LNCaP clone FGC (cell line): ENCODE measurements at places on chromosomes 12 and 14.

- no peak for DNase-seq
These were observed 2.7 kb downstream of the ZNF410 start for GRCh38 chr14:73889376-73889775.

DNA sequence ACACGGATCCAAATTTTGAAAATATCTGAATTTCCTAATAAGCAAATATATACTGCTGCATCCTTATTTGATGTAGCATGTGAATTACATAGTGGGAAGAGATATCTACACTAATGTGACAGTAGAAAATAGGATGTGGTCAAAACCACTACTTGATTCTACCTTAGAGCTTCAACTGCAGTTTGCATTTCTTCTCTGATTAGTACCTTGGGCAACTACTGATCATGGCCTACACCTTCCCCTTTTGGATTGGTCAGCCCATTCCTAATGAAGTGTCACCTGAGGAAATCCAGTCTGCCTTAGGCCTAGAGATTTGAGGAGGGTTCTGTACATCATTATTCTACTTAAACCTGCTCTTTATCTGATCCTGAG, 10.7 kb downstream of the LLPH start:
- DNase-seq = no peak

DNA sequence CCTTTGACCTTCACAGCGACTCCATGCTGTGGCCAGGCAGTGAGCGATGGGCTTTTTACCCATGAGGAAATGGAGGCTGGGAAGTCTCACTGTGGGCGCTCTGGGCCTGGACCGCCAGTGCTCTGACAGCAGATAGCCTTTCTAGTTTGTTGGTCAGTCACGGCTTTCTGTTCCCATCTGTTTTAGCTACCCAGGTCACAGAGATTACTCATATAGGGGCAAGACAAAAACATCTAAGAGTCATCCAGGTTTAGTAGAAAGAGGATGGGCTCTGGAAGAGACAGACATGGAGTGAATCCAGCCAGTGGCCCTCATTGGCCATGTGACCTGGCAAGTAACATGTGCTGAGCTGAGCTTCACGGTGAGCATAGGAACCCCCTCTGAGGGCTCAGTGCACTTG, 68.6 kb downstream of the MARK3 start:
- DNase-seq = no peak

DNA sequence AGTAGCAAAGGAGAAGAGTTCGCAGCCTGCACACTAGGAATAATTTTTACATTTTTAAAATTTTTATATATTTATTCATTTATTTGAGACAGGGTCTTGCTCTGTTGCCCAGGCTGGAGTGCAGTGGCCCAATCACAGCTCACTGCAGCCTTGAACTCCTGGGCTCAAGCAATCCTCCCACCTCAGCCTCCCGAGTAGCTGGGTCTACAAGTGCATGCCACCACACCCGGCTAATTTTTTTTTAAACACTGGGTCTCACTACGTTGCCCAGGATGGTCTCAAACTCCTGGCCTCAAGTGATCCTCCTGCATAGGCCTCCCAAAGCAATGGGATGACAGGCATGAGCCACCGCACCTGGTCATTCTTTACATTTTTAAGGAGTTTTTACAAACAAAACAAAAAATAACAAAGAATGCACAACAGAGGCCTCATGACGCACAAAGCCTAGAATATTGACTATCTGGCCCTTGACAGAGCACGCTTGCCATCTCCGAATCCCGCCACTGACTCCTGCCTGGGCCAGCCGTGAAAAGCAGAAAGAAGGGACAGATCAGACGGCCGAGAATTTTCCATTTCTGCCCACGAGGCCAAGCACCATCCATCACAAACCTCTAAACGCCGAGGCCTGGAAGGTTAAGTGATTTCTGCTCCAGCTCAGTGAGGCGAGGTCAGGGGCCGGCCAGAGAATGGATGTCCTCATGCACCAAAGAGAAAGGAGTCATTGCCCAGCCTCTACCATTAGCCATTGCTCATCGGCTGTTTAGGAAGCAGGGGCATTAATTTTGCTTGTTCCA, 120.0 kb downstream of the SCARB1 start:
- no peak for DNase-seq

DNA sequence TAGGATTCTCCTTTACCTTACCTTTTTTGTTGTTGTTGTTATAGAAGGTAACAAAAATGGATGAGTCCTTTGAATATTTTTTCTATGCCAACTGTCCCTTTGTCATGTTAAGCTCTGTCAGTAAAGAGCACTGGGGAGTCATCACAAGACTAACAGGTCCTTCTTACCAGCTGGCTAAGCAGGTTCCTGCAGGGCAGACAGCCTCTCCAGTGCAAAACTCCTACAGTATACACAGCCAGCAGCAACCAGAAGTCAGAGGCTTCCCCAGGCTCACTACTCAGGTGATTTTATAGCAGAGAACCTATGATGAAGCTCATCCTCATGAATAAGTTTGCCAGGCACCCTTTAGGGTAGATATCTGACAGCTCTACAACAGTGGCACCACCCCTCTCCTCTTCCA, 271.1 kb downstream of the RERGL start:
- no peak for DNase-seq

DNA sequence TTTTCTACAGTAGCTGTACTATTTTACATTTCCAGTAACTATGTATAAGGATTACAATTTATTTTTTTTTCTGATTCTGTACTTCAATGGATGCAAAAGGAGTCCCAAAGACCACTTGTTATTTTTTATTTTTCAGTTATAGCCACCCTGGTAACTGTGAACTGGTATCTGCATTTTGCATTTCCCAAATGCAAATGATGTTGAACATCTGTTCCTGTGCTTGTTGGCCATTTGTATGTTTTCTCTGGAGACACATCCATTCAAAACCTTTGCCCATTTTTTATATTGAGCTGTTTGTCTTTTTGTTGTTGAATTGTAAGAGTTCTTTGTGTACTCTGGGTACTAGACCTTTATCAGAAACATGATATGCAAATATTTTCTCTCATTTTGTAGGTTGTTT, 485.6 kb downstream of the LRIG3 start:
- DNase-seq = no peak

GRCh38 chr12:42156232-42156631, 11.6 kb upstream of the GXYLT1 start:
- no peak for DNase-seq

DNA sequence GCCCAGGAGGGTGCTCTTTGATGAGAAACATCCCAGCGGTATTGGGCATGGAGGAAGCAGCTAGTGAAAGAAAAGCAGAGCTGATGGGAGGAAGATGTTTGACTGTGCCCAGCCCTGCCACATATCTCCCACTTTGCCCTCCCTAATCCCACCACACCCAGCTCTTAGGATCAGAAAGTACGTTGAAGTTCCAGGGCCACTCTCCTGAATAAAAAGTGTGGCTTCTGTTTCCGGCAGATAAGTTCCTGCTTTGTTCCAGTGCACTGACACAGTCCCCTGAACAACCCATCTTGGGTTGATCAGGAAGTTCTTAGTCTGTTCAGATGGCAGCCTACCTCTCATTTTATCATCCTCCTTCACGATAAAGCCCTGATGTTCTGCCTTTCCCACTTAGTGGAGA, 16.5 kb downstream of the TPCN1 start:
- DNase-seq = no peak

- no peak for DNase-seq
These were observed 19.3 kb downstream of the SLC17A8 start for GRCh38 chr12:100376161-100376560.
